Stomach (tissue), 19 donors: ENCODE measurements at places on chromosomes 2 and 18. TPM values are rescaled to one million over a fixed set of nuclear protein-coding genes. Genes with fewer than 3 reads are reported as not detected.

- peaks cover 5% of the 10 kb centered on the region for H3K4me1 ChIP-seq
- no peak overlapping the region for H3K4me3 ChIP-seq
- no peaks in the 10 kb centered on the region for H3K36me3 ChIP-seq
Measured at GRCh38 chr18:28152354-28152753, 24.6 kb downstream of the CDH2 start.

DNA sequence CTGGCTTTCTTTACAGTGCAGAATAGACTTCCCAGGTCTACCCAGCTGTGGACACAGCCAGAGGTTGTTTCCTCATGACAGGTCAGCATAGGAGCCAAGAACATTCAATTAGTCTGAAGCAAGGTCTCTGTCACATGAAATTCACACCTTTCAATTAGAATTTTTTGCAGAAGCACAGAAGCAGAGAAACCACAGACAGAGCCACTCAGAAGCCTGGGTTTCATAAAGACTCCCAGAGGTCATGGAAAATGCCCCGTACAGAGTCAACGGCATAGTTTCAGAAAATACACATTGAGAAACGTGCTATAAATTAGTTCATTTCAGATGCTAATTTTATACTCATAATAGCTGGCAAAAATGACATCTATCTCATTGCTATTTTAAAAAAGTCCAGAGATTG lies 87.0 kb upstream of the TMEM200C start:
- H3K36me3 ChIP-seq, result no peaks in the 10 kb centered on the region
- no peak overlapping the region for H3K27ac ChIP-seq
- H3K27me3 ChIP-seq, result no peaks in the 10 kb centered on the region
- no peak overlapping the region for H3K4me3 ChIP-seq
- no peaks in the 10 kb centered on the region for H3K4me1 ChIP-seq
- DNase-seq, result no peak

DNA sequence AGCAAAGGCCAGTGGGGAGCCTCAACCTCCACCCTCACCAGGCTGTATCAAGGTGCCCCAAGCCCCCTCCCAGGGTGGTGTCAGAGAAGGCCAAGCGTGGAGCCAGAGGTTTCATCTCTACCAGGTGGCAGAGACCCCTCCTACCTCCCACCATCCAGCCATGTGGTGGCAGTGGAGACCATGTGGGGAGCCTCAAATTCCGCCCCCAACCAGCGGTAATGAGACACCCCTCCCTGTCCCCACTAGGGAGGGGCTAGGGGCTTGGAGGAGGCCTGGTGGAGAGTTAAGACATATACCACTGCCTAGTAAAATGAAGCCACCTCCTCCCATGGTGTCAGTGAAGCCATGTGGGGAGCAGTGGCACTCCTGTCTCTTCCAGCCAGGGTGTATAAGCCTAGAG lies 24.4 kb upstream of the YPEL5 start:
- peaks cover under 1% of the 10 kb centered on the region for H3K4me1 ChIP-seq
- no peak overlapping the region for H3K27ac ChIP-seq
- H3K27me3 ChIP-seq, result peaks cover 11% of the 10 kb centered on the region
- no peaks in the 10 kb centered on the region for H3K36me3 ChIP-seq
- no peak overlapping the region for H3K4me3 ChIP-seq

Gene IL1B
- 21.2 TPM for total RNA-seq

Gene CHRNA1
- total RNA-seq, result not detected
